IPS DF 6.9 (cell line): ENCODE measurements at places on chromosomes 11 and 22.

DNA sequence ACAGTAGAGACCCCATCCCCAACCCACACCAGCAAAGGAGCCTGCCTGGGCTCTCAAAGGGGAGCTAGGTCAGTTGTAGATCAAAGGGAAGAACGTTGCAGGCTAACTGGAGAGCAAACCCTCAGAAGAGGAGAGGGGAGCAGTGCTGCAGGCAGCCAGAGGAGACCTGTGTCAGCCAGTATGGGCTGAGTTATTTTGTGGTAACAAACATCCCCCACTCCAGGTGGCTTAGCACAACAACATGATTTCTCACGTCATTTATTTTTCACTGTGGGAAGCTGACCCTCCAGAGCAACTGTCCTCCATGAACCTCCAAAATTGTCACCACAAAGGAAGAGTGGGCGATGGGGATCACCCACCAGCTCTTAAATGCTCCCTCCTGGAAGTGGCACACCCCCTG is 19.8 kb upstream of the SHANK2 start:
- DNase-seq: no peak

DNA sequence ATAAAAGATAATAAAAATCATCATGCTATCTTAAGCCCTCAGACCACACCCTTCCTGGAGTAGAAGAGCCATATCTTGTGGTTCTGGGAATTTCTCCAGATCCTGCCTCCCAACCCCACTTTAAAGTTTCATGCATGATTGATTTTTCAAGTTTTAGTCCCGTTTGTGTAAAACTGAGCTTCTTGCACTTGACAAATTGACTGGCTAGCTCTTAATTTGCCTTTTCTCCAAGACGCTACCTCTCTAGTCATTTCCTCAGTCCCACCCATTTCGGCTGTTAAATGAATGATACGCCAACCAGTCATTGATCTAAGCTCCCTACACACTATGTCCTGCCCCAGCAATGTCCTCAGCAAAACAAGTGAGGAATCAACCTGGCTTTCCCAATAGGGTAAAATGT is 71.8 kb upstream of the TEAD1 start:
- DNase-seq: no peak

DNA sequence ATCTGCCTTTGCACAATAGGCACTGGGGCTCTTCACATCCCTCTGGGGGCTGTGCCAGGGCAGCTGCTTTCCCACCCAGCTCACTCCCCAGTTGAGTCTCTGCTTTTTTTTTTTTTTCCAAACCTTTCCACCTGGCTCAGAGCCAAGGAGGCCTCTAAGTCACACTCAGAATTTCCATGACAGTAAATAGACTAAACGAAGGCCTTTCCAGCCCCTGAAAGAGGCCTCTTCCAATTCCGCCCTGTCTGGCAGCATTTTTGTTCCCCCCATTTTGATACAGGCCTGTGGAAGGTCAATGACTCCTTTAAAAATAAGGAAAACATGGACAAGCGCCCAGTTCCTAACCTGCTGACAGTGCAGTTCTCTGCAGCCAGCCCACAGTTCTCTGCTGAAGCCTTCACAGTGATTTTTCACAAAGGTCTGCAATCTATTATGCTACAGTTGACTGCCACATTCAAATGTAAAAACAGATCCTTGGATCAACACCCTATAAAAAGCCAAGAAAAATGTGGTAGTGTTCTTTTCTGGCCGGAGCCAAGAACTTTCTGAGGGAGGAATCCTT is 107.5 kb upstream of the SESN3 start:
- no peak for DNase-seq

DNA sequence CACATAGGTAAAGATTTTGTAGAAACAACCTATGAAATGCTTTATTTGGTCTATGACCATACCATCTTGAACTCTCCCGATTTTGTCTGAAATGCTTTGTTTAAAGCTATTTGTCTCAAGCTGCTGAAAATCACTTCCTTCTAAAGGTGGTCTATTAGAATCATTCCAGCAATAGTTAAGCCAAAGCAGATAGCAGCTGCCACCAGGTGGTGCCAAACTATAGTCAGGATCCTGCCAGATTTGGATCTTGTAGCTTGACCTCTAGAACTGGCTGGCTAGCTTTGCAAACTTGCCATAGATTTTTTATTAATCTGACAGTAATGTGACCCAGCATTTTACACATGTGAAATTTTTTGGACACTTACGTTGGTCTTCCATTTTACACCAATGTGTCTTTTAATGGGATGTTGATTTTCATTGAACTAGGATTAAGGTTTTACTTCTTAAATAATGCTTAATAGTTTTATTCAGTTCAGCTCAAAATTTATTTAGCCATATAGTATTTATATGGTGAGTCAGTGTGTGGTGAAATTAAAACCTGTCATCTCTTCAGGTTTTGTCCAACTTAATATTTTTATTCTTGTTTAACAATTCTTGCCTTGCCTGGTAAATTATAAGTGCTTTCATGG is 19.7 kb downstream of the CTR9 start:
- no peak for DNase-seq

- no peak for DNase-seq
Measured at GRCh38 chr11:74268456-74268855, 43.0 kb downstream of the P4HA3 start.

GRCh38 chr11:46050003-46050461 is 71.2 kb downstream of the PHF21A start:
- DNase-seq: no peak

- DNase-seq: no peak
Measured at GRCh38 chr11:75874684-75875341, 59.8 kb downstream of the UVRAG start.

DNA sequence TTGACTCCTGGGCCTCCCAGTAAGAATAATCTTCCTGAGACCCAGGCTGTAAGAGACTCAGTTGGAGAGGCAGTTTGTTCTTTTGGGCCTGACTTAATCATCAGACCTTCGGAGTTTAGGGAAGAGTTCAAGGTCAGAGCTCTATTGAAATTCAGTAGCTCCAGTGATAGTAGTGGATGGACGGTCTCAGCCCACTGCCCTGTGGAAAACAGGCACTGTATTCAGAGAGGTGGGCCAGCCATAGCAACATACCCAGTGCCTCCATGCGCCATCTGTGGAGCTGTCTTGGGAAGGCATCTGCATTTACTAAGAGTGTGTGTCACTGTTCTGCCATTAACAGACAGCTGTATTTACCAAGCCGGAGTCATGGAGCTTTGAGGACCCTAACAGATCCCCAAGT is 2.9 kb downstream of the SMARCB1 start:
- no peak for DNase-seq

- no peak for DNase-seq
Measured at GRCh38 chr11:9264316-9265210, 587 bp downstream of the DENND5A start.

GRCh38 chr11:2515401-2516275 is 70.8 kb downstream of the KCNQ1 start:
- no peak for DNase-seq

DNA sequence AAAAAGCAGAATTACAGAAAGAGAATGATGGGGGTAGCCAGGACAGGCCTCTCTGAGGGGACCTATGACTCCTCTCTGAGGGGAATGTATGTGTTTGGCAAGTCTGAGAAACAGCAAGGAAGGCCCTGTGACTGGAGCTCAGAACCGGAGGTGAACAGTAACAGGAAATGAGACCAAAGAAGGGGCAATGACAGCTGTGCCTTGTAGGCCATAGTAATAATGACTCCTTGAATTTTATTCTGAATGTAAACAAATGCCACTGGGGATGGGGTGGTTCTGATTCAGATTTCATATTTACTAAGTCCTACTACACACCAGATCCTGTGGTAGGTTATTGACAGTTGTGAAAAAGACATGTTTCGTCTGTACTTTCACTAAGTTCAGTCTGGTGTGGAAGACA is 52.8 kb upstream of the APOA1 start:
- no peak for DNase-seq

GRCh38 chr11:25910086-25910485 is 421.8 kb upstream of the ANO3 start:
- no peak for DNase-seq

- no peak for DNase-seq
Measured at GRCh38 chr11:68040957-68041591, 2.2 kb downstream of the TCIRG1 start.

DNA sequence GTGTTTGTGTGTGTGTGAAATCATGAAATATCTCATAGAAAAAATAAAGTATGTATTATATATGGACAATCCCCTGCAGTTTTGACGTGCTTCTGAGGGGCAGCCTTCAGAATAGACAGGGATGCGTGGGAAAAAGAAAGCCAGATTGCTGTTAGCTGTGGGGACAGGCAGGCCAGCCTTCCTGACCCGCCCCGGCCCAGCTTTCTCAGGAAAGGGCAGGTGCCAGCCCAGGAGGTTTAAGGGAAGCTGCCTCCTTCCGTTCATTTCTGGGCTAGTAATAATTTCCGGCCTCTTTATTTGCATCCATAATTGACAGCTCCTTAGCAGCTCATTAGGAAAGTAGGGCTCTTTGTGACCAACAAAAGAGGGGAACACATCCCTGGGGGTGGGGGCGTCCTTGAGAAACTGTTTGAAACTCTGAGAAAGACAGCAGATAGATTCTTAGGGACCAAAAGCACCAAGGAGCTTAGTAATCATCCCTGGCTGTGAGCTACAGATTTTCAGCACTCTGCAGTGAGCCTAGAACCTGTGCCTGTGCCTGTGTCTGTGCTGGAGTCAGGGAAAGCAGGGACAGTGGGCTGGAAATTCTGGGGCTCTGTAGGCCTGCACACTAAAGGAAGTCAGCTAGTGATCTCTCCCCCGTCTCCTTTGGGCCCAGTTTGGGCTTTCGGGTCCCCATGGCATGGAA is 632.9 kb upstream of the CADM1 start:
- no peak for DNase-seq

DNA sequence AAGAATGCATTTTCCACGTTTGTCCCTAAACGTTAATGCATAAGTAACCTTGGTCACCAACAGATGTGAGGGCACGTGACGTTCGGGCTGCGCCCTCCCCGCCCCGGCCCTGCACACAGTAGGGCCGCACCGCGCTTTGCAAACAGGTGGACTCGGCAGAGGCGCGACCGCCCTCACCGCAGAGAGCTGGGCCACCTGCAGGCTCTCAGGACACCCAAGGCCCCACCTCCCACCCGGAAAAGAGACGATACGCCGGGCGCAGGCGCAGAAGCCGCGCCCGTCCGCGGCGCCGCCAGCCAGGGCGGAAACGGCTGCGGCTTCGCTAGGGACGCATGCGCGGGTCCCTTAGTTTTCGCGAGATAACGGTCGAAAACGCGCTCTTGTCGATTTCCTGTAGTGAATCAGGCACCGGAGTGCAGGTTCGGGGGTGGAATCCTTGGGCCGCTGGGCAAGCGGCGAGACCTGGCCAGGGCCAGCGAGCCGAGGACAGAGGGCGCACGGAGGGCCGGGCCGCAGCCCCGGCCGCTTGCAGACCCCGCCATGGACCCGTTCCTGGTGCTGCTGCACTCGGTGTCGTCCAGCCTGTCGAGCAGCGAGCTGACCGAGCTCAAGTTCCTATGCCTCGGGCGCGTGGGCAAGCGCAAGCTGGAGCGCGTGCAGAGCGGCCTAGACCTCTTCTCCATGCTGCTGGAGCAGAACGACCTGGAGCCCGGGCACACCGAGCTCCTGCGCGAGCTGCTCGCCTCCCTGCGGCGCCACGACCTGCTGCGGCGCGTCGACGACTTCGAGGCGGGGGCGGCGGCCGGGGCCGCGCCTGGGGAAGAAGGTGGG is at the start of gene FADD:
Gene FADD, plus strand, starts transcription at position 377 of the 831 bp plus-strand sequence. Its CDS starts 164 bp downstream, at position 541.
- DNase-seq: peak; percentile 85

DNA sequence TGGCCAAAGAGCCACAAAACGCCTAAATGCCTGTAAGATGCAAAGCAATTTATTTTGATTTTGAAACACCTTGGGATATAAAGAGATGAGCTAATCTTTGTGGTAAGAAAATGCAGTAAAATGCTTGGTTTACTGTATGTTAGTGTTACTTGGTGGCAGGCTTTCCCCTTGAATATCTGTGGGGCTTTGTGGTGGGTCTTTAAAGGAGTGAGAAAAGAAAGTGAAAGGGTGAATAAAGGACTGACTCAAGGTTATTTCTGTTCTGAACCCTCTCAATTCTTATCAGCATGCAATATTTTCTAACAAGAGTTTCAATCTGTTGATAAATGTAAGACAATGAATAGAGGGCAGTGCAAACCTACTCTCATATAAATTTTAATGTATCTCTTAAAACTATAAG is 1555.9 kb upstream of the RAG2 start:
- no peak for DNase-seq

GRCh38 chr11:71246559-71246958 is 5.8 kb downstream of the SHANK2 start:
- no peak for DNase-seq

GRCh38 chr11:65720211-65720934 is at the start of gene RNASEH2C:
Gene RNASEH2C (minus strand): TSS chr11:65720798. CDS start chr11:65720758, 40 bp downstream.
- peak; percentile 67 for DNase-seq

GRCh38 chr22:27705408-27706080 is 96.0 kb downstream of the MN1 start:
- DNase-seq: no peak

- DNase-seq: no peak
Measured at GRCh38 chr22:33707581-33707980, 212.7 kb downstream of the LARGE1 start.

GRCh38 chr22:47816863-47817210 is 1054.4 kb downstream of the TBC1D22A start:
- DNase-seq: no peak

DNA sequence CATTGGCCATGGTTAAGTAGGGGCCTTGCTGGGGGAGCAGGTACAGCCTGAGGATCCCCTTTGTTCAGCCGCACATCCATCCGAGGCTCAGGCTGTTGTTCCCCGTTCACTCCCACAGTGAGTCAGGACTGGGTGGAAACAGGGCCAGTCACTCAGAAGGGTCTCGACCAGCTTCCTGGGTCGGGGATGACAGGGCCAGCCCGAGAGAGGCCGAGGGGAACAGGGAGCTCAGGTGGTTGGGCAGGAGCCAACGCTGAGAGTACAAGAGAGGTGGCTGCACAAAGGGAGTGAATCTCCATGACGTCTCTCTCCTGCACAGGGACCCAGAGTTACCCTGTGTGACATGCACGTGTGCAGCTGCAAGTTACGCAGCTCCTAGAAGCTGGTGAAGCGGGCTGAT is 97.2 kb upstream of the SHANK2 start:
- no peak for DNase-seq

- no peak for DNase-seq
Measured at GRCh38 chr11:72585762-72586311, 88.4 kb downstream of the PDE2A start.

GRCh38 chr22:19795617-19796008 is 35.0 kb downstream of the TBX1 start:
- no peak for DNase-seq

DNA sequence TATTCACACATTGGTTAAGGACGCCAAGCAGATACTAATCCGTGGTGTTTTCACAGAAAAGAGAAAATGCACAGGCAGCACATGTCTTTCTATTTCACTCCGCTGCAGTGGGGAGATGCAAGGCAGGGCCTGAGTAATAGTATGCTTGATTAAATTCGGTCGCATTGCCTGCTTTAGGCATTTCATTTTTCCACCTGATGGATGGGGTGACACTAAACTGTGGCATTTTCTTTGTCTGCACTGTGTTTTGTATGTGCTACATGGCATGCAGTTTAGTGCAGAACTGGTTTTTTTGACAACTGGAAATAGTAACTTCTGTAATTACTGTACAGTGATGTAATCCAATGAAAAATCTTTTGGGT is 94.9 kb downstream of the SLC17A6 start:
- DNase-seq: no peak
